ENCODE measurements at places on chromosomes 4 and X.

- no peak for DNase-seq
These were observed 213.9 kb downstream of the DHX15 start for GRCh38 chr4:24370421-24370820.

GRCh38 chr4:11415409-11416070 is 13.2 kb downstream of the HS3ST1 start:
- no peak for DNase-seq

DNA sequence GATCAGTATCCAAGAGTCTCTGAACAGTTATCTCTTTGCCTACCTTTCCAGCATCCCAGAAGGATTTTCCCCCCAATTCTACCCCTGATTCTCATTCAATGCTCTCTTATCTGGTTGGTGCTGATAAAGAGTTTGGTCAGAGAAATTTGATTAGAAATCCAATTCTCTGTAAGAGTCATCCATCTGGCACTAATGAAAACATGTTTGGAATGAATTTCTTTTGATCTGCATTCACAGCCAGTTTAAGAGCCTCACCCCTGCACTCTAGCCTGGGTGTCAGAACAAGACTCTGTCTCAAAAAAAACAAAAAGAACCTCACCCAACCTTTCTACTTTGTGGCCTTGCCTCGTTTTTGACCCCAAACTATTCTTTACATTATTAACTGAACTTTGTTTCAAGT is 122.1 kb downstream of the MANBA start:
- DNase-seq, result no peak

DNA sequence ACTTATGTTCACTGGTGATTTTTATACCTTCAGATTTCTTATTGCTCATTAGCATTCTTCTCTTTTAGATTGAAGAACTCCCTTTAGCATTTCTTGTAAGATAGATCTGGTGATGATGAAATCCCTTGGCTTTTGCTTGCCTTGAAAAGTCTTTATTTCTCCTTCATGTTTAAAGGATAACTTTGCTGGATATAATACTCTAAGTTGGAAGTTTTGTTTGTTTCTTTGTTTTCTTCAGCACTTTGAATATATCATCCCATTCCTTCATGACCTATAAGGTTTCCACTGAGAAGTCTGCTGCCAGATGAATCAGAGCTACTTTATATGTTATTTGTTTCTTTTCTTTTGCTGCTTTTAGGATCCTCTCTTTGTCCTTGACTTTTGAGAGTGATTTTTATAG is 18.5 kb downstream of the CC2D2A start:
- no peak for DNase-seq

DNA sequence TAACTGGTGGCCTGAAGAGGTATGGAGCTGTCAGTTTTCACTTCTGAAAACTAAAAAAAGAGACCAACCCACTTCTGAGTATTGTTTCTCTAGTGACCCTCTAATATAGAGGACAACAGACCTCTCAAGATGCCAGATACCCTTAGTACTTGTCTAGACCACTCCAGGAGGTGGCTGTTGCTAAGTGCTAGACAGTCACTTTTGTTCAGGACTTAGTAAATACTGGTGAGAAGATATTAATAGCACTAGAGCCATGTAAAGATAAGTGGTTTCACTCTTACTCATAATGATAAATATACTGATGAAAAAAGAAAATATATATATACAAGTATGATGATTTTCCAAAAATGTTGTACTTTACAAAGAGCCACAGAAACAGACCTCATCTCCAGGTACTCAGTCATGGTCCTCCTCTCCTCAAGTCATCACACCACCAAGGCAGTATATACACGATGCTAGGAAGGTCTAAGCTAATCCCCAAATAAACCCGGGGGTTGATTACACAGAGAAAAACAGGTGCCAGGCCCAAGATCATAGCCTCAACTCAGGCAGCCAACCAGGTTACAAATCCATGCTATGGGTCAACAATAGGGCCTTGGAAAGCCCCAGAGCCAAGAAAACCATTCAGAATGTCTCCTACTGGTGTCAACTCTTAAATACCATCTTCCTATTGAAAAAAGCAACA is 66.9 kb downstream of the ARHGEF9 start:
- no peak for DNase-seq

DNA sequence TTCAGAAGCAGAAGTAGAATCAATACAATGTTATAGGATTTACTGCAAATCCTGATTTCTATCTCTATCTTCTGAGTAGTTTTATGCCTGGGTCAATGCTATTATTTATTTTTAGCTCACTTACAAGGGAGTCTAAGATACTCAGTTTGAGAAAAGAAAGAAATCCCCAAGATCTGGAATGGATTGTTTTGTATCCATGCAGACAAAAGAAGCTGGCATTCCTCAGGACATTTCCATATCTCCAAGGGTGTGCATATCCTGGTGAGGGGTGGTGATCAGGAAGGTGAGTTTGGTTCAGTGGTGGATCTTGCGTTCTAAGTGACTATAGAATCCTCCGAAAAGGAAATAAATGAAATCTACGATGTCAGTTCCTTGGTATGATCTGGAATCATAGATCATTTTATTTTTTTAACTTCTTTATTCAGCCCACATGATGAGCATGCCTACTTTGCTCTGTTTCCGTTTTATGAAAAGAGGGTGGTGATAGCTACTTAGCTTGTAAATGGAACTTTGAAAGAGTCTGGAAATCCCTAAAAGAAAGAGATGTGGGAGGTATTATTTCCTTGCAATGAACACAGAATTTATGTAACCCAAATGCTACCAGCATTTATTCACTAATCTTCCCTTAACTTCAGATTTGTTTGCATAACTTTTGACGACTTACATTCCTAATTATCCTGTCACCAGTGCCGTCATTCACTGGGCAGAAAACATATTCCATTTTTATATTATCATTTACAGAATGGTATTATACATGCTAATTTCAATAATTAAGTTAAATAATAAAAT is 81.1 kb upstream of the RAPGEF2 start:
- DNase-seq, result no peak

- DNase-seq, result no peak
These were observed 31.3 kb downstream of the CD38 start for GRCh38 chr4:15809466-15809865.

DNA sequence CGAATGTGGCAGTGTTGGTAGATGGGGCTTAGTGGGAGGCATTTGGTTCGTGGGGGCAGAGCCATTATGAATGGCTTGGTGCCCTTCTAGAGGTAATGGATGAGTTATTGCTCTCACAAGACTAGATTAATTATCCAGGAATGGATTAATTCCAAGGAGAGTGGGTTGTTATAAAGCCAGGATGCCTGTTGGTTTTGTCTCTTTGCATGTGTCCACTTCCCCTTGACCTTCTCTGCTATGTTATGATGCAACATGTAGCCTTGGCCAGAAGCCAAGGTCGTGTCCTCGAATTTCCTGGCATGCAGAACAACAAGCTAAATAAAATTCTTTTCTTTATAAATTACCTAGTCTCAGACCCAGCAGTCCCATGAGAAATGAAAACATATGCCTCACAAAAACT is 111.2 kb upstream of the PLS3 start:
- DNase-seq, result peak; percentile 74

DNA sequence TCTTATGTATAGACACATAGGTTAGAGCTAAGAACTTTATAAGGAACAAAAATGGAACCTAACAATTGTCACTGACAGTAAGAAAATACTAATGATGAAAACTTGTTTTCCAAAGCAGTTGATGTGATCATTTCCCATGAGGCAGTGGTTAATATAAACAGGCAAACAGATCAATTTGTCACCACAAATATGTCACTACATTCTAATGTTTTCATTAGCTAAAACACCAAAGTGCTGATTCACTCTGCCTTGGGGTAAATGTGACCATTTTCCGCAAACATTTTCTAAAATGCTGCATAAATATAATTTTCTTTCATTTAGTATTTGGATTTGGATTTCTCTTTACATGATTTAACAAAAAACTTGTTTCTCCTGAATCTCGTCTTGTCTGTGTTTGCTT is 408.9 kb upstream of the CTSO start:
- DNase-seq, result no peak

- peak; percentile 90 for DNase-seq
These were observed 1.5 kb downstream of the JADE1 start for GRCh38 chr4:128810871-128811570.

GRCh38 chr4:61590881-61591280 is 390.8 kb downstream of the ADGRL3 start:
- no peak for DNase-seq

DNA sequence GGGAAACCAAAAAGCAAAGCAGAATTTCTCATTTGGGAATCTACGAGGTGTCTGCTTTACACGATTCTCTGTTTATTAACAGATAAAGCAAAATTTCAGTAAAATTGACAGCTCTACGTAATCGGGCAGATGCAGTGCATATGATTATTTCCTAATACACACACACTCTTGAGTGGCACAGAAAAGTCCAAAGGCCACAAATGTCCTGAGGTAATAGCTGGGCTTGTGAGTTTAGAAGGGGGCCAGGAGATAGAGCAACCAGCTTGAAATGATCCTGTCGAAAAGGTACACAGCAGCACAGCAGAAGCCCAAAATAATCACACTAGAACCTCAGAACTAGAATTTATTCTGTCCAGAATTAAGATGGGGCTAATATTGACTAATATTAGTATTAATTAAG is 236.0 kb downstream of the FAT4 start:
- no peak for DNase-seq

- no peak for DNase-seq
These were observed 253.2 kb downstream of the SPRY1 start for GRCh38 chr4:123649645-123650391.

DNA sequence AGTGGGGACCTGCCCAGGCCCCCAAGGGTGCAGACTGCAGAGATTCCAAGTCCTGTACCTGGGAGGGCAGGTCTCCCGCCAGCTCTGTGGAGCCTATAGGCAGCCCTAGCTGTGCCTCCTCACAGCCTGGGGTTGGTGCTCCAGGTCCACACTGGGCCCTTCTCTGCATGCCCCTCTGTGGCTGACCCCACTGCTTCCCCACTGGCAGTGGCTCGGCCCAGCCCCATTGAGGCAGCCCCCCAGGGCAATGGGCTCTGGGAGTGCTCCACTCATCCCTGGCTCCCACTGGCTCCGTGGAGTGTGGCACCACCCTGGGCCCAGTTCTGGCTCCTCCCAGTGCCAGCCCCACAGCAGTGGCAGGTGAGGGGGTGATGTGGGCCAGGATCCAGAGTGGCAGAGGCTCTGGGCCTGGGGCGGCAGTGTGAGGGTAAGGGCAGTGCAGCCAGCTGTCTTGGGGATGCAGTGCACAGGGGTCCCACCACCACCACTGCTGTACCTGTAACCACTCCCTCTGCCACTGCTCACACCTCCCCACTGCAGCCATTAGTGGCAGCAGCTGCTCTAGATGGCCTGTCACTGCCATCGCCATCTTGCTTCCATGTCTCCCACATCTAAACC is 312.2 kb downstream of the GPM6A start:
- DNase-seq, result no peak

GRCh38 chr4:139177869-139178619 is 1.0 kb upstream of the ELF2 start:
- DNase-seq, result peak; percentile 98

- DNase-seq, result no peak
These were observed 143.9 kb downstream of the RPS6KA6 start for GRCh38 chrX:84044051-84044450.

- no peak for DNase-seq
These were observed 552 bp upstream of the AFF1 start for GRCh38 chr4:86934147-86934770.

- DNase-seq, result no peak
These were observed 132.8 kb upstream of the STIM2 start for GRCh38 chr4:26727844-26728243.

GRCh38 chr4:32037399-32037798 is 1317.2 kb downstream of the PCDH7 start:
- no peak for DNase-seq

DNA sequence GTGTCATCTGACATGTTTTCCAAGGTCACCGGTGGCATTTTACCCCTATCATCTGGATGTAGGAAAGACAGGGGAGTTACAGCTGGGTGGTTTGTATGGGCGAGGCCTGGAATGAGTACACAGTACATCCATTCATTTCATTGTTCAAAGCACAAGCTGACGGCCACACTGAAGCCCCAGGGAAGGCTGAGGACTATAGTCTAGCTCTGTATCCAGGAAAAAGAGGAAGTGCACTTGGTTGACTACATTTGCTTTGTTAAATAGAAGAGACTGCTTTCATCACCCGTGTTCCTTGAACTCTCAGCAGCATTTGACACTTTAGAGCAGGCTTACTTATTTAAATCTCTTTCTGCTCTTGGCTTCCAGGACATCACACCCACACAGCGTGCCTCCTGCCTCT is 1041.0 kb upstream of the TENM3 start:
- no peak for DNase-seq

- DNase-seq, result no peak
These were observed 237.5 kb upstream of the GLRA2 start for GRCh38 chrX:14291666-14292500.

- no peak for DNase-seq
These were observed 296.9 kb downstream of the GRID2 start for GRCh38 chr4:92600638-92601037.

DNA sequence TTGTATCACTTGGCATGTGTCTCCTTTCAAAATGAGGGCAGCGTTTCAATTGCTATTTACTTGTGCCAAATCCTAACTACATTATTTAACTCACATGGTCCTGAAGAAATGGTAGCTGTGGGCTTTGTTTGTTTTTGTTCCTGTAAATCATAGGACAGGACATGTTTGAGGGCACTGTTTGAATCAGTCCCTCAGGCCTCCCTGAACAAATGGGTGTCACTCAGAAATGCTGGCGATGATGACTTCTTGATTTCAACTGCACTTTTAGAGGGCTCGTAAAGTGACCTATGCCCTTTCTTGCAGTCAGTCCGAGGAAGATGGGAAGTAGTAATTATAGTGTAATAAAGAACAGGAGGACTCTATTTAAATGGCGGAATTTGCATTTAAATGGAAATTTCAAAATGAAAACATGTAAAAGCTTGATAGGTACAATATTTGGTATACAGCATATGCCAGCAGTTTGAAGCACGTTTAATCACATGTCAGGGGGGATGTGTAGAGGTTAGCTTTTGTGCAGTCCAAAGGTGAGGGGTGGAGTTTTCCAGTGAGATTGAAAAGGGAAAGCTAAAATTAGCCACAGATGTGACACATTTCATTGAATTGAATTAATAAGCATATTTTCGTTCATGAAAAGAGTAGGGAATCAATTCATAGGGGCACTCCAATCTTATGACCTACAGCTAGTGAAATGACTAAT is 1958.7 kb upstream of the IGFBP7 start:
- DNase-seq, result no peak

DNA sequence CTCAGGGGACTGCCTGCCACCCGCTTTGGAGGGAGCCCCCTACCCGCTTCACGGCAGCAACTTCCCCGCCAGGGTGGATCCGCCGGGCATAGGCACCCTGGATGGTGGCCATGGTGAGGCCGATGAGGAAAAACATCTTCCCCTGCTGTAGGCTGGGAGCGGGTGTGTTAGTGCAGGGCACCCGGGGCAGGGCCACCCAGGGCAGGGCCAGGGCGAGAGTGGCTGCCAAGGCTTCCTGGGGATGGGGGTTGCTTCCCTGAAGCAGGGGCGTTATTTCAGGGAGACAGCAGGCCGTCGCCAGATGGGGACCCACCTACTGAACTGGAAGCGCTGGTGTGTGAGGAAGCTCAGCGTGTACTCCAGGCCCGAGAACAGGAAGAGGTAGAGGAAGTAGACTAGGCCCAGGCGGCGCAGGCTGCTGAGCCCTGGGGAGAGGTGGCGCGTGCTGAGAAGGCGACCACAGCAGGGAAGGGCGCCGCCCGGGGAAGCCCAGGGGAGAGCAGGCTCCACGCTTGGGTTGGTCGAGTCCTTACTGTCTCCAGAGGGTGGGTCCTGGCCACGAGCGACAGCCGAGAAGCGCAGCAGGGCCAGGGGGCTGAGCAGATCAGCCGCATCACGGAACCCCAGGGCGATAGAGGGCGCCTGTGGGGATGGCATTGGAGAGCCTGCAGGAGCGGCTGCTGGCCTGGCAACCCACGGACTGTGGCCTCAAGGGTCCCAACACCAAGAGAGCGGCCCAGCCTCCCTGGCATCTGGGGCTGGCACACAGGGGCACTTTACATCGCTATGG is 31.5 kb downstream of the NOP14 start:
- peak; percentile 87 for DNase-seq
